ENCODE measurements at places on chromosomes 12 and 14. TPM values are rescaled to one million over a fixed set of nuclear protein-coding genes. Genes with fewer than 3 reads are reported as not detected.

GRCh38 chr12:75862692-75863471 is 168.7 kb downstream of the PHLDA1 start:
- DNase-seq: peak; percentile 28

Gene DUSP16
- total RNA-seq: 46.6 TPM

DNA sequence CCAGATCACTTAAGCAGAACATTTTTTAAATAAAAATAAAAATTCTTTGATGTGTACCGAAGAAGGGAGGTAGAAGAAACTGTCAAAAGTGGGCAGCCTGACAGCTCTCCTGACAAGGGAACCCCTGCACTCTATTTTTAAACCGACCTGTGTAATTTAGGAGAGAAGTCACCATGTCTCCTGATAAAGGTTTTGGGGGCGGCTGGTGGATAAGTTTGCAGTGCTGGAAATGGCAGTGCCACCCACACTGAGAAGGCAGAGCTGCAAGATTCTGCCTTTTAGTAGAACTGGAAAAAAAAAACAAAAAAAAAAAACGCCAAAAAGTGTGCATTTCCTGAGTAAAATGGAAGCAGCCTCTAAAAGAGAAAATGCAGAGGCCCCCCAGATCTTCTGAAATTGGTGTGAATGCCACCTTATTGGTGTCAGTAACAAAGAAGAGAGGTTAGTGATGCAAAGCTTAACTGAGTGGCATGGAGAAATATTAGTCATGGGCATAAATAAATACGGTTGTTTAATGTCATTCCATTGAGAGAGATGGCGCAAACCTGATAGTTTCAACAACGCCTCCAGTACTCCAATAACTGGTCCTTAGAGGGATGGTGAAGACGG is 24.7 kb downstream of the DUSP6 start:
- DNase-seq: no peak

GRCh38 chr12:49907352-49907751 is 3.7 kb upstream of the FAIM2 start:
- no peak for DNase-seq

GRCh38 chr14:34161351-34162082 is 210.6 kb upstream of the EGLN3 start:
- no peak for DNase-seq

DNA sequence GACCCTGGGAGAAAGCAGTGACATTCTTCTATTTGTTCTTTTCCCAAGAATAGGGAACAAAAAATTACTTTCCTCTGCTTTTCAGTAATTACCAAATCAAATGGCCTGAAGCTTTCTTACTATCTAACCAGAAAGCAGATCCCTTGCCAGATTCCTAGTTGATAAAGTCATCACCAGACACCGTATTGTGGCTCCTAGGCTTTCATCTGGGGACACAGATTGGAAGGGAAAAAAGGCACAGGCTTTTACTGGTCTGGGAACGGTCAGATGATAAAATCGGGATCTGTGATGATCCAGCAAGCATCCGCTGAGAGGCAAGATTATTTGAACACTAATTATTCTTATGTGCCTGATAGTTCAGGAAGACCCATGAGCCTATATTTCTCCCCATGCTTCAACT is 79.1 kb upstream of the BCL2L14 start:
- DNase-seq: no peak

DNA sequence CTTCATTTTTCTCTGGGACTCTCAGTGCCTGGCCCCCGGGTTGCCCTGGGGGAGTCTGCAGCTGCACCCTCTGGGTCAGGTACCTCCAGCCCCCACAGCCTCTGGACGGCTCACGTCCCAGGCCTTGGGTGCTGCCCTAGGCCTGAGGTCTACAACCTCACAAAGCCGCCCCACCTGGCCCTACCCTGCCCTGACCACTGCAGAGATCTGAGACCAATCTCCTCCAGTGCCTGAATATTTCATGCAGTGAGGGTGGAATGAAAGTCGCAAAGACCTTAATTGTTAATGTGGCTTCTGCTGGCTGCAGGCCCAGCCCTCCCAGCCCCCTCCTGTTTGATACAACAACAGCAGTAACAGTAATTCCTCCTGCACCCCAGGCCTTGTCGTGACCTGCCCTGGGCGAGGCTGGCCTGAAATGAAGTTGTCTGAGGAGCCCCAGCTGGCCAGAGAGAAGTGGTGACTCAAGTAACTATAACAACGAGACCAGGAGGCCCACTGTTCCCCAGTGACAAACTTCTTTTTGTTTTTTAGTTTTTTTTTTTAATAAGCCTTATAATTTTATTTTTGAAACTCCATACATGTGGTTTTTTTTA is 8.8 kb upstream of the CCDC85C start:
- DNase-seq: no peak

DNA sequence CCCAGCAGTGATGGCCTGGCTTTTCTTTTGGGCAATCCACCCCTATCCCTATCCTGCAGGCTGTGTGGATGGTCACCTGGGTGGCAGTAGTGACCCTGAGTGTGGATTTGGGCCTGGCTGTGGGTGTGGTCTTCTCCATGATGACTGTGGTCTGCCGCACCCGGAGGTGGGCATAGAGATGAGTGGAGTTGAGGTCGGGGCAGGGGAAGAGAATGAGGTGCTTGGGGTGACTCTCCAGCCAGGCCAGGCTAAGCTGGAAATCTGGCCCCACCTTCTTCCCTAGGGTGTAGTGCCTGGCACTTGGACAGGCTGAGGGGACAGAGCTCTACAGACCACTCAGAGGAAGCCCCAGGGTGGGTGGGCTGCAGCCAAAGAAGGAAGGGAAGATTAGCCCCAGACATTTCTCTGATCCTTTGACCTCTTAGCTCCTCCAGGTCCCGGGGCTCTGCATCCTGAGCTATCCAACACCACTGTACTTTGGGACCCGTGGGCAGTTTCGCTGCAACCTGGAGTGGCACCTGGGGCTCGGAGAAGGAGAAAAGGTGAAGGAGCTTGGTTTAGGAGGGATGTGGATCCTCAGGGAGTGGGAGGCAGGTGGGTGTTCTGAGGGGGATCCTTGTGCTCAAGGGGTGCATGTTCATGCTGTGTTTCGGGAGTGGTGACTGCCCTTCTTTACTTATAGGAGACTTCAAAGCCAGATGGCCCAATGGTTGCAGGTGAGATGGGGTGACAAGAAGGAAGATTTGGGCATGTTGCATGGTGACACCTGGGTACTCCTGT is 8.4 kb downstream of the B4GALNT1 start:
- no peak for DNase-seq

Gene CCDC38
- total RNA-seq: 0.18 TPM

Gene NKX2-1
- total RNA-seq: not detected

- no peak for DNase-seq
These were observed 109.3 kb downstream of the VRK1 start for GRCh38 chr14:96906434-96906833.

DNA sequence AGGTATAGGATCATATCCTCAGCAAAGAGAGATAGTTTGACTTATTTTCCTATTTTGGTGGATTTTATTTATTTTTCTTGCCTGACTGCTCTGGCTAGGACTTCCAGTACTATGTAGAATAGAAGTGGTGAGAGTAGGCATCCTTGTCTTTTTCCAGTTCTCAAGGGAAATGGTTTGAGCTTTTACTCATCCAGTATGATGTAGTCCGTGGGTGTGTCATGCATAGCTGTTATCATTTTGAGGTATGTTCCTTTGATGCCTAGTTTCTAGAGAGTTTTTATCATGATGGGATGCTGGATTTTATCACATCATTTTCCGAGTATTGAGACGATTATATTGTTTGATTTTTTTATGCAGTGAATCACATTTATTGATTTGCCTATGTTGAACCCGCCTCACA is 97.2 kb downstream of the MGAT4C start:
- no peak for DNase-seq

Gene RBP5
- 19.8 TPM for total RNA-seq

Gene GALNT16
- 0.82 TPM for total RNA-seq

All from HepG2 (cell line).